CD4-positive, CD25-positive, alpha-beta regulatory T cell (primary cell): ENCODE measurements at places on chromosomes 6 and 20.
A peak's percentile ranks its signal among the peaks of the same experiment; 100 is the strongest.

DNA sequence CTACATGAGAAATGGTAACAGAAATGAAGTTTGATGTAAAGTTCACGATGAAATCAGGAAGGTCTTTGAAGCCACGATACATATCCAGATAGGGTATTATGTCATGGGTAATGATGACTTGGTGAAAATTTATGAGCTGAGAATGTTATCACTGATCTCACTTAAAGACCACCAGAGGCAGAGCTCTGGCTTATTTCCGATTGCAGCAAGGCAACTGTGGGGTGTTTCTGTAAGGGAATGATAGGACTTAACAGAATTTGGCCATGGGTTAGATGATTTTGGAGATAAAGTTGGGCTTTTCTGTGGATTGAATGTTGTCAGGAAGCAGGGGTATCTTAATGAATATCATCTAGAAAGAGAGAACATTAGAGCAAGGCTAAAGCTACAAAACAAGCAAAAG, 508.4 kb downstream of the HDGFL1 start:
- DNase-seq: no peak
- no peaks in the 10 kb centered on the region for H3K4me1 ChIP-seq
- no peaks in the 10 kb centered on the region for H3K36me3 ChIP-seq

- no peak overlapping the region for H3K27ac ChIP-seq
- no peak overlapping the region for H3K4me3 ChIP-seq
- peaks cover 5% of the 10 kb centered on the region for H3K36me3 ChIP-seq
- H3K4me1 ChIP-seq: no peaks in the 10 kb centered on the region
Observed at GRCh38 chr20:13501500-13501899, 137.2 kb downstream of the TASP1 start.

DNA sequence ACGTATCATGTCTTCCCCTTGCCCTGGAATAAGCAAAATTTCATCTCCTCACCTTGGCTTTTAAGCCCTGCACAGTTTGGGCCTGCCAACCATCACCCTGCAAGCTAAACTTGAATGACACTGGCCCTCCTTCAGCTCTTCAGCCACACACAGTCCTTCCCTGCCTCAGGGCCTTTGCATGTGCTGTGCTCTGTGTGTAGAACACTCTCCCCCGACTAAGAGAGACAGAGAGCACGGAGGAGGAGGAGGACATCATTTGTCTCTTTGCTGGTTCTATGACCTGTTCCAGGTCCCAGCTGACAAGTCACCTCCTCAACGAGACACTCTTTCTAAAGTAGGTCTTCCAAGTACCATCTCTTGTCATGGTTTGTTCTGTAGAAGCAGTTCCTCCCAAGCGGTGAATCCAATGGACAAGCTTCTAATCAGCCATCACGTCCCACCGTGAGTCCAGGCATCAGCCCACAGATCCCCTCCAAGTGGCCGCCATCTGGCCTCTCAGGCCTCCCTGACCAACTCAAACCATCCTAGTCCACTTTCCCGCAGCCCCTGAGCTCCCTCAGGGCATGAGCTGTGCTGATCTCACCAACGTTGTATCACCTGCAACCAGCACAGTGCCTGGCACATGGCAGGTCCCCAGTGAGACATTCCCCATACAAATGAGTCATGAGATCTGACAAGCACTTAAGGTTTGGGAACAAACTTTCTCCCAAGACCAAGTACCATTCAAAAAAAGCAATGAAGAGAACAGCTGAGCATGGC, 30.5 kb downstream of the NFATC2 start:
- peak overlapping the region; percentile 76 for H3K4me3 ChIP-seq
- H3K27me3 ChIP-seq: no peaks in the 10 kb centered on the region
- DNase-seq: no peak
- H3K27ac ChIP-seq: peak overlapping the region; percentile 62
- peaks cover 50% of the 10 kb centered on the region for H3K4me1 ChIP-seq

DNA sequence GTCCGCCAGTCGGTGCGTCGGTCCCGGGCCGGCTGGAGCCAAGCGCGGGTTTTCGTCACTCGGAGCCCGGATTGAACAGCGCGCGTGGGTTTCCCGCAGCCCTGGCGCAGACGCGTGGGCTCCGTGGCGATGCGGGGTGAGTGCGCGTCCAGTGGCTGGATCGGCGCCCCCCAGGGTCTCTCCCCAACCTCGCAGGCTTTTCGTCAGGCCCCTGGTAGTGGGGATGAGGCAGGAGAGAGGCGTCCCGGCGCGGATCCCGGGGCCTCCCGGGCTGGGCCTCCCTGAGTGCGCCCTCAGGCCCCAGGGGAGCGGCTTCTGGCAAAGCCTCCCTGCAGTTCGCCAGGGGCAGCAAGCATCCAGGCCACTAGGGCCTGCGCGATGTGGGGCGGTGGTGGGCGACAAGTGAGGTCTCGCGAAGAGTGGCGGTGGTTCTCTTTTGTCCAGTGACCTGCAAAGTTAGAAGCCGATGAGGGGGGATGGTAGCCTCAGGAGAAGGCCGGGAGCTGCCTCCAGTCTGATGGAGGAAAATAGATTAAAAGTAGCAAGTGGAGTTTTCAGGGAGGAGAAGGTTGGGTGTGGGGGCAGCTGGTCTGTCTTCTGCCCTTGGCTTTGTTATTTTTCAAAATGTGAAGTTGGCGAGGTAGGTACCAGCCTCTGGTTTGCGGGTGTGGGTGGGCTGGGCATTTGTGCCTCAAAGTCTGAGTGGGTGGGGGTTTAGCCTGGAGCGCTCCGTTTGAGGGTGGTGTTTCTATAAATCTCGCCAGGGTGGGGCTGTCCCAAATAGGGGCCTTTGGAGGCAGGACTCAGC, 1.6 kb downstream of the TOX2 start:
- no peaks in the 10 kb centered on the region for H3K27me3 ChIP-seq
- H3K36me3 ChIP-seq: no peaks in the 10 kb centered on the region
- H3K27ac ChIP-seq: no peak overlapping the region

GRCh38 chr6:46032110-46032998, 16.7 kb upstream of the CLIC5 start:
- H3K27me3 ChIP-seq: peaks cover 9% of the 10 kb centered on the region
- DNase-seq: no peak
- no peaks in the 10 kb centered on the region for H3K4me1 ChIP-seq
- no peaks in the 10 kb centered on the region for H3K36me3 ChIP-seq

- H3K27ac ChIP-seq: peak overlapping the region; percentile 98
- H3K4me3 ChIP-seq: peak overlapping the region; percentile 91
- H3K4me1 ChIP-seq: peaks cover 63% of the 10 kb centered on the region
- no peak for DNase-seq
- no peaks in the 10 kb centered on the region for H3K36me3 ChIP-seq
Observed at GRCh38 chr6:15249371-15250019, 3.6 kb downstream of the JARID2 start.

GRCh38 chr6:118565311-118565960, 17.3 kb downstream of the PLN start:
- H3K4me3 ChIP-seq: no peak overlapping the region
- H3K4me1 ChIP-seq: peaks cover 12% of the 10 kb centered on the region
- no peaks in the 10 kb centered on the region for H3K27me3 ChIP-seq
- H3K36me3 ChIP-seq: peaks cover 8% of the 10 kb centered on the region
- peak; percentile 72 for DNase-seq

DNA sequence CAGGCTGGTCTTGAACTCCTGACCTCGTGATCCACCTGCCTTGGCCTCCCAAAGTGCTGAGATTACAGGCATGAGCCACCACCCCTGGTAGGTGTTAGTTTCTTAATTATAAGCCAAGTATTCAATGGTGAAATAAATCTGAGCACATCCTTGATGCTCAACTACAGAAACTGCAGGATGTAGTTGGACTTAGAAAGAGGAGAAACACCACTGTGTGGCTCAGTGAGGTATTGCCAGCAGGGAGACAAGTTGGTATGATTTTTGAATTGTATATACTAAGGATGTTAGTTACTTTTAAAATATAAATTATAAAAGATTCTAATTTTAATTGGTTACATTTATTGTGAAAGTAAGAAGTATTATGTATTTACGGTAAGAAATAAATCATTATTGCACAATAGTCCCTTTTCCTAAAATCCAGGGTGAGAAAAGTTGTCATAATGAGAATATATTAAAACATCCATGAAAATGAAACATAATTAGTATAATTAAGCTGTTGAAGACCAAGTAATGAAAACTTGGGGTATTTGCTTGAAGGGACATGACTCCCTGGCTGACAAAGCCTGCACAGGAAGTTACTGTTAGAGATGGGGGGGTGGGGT, 17.6 kb downstream of the SLC18B1 start:
- H3K4me3 ChIP-seq: no peak overlapping the region
- no peak overlapping the region for H3K27ac ChIP-seq
- H3K27me3 ChIP-seq: no peaks in the 10 kb centered on the region

DNA sequence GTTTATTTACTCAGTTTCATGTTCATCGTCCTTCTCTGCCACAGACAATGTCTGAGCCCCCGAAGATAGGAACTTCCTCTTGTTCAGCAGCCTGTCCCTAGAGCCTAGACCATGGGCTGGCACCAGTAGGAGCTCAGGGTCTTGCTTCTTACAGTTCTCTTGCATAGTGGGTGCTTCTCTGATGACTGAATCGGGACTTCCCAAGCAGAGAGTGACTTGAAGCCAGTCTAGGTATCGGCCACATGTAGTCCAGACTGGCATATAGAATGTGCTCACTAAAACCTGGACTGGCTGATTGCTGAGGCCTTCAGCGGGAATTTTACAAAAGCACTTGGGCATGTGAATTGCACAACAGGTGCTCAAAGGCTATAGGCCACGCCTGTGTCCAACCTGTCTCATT, 52.0 kb downstream of the PRDM1 start:
- peaks cover 24% of the 10 kb centered on the region for H3K4me1 ChIP-seq
- no peaks in the 10 kb centered on the region for H3K27me3 ChIP-seq
- no peaks in the 10 kb centered on the region for H3K36me3 ChIP-seq
- H3K4me3 ChIP-seq: no peak overlapping the region

DNA sequence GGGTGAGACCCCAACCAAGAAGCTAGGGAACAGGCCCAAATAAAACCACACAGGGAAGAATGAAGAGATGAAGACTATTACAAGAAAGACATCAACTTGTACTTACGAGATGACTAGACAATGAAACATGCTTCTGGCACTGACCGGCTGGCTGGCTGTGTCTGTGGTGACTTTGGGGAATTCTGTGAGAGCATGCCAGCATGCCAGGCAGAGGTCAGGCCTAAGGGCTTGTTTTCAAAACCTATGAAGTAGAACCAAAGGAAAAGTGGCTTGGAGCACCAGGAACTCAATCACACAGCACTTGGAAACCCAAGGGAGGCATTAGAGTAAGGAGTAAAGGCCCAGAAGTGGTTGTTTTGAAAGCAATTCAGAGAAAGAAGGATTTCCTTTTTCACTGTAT, 28.4 kb upstream of the GSTA3 start:
- H3K27ac ChIP-seq: no peak overlapping the region
- no peaks in the 10 kb centered on the region for H3K36me3 ChIP-seq
- H3K4me1 ChIP-seq: no peaks in the 10 kb centered on the region
- DNase-seq: no peak
- no peaks in the 10 kb centered on the region for H3K27me3 ChIP-seq

GRCh38 chr6:5553767-5554166, 292.5 kb downstream of the FARS2 start:
- H3K27me3 ChIP-seq: no peaks in the 10 kb centered on the region
- no peaks in the 10 kb centered on the region for H3K36me3 ChIP-seq
- no peak overlapping the region for H3K4me3 ChIP-seq
- H3K27ac ChIP-seq: no peak overlapping the region
